ENCODE measurements at places on chromosomes 12 and 14.

DNA sequence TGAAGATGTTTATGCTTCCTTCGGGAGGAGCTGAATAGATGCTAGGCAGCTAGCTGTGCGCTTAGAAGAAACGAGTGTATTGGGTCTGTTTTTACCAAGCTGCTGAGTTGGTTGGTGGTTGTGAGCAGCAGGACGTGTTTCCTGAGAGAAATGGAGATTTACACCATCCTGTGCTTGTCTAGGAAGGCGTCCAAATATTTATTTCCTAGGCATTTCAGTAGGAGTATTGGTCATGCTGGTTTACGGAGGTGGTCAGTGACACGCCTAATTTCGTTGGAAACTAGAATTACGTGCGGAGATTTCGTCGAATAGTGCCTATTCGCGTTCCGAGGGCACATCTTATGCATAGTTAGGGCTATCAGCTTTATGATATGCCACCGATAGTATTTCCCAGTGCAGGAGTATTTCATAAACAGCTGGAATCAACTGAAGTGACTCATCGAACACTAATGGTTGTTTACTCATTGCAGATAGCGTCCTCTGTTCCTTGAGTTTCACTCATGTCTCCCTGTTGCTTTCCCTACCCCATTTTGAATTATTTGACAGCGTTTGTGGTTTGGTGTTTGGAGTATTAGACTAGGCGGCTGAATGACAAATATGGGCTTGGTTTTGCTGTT lies 780 bp downstream of the TBC1D15 start:
- DNase-seq = no peak

DNA sequence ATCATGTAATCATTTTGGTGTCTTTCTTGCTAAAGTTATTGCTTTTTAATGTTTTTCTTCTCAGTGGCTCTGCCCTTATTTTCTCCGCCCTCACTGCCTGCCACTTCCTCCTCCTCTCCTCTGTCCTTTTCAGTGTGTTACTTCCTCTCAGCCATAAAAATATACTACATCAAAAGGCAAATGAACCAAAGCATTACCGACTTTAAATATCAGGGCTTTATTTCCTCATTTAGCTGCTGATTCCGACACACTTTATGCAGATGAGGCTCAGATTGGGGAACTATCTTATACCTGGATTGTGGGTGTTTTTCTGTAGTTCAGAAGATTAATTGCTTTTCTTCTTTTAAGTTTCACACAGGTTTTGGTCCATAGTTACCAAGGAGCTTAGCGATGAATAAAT lies 118.1 kb downstream of the CMAS start:
- no peak for DNase-seq

- no peak for DNase-seq
Measured at GRCh38 chr14:33045760-33046159, 107.1 kb downstream of the NPAS3 start.

- no peak for DNase-seq
Measured at GRCh38 chr12:64723630-64724029, 35.6 kb downstream of the GNS start.

DNA sequence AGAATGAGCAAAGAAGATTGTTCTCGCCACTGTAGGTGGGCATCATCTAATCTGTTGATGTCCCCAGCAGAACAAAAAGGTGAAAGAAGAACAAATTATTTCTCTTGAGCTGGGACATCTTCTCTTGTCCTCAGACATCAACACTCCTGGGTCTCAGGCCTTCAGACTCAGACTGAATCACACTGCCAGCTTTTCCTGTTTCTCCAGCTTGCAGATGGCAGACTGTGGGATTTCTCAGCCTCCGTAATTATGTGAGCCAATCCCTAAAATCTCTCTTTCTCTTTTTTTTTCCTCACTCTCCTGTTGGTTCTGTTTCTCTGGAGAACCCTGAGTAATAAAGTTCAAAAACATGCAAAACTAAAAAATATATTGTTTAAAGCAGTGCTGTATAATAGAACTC lies 3.7 kb upstream of the TMPRSS12 start:
- DNase-seq = no peak

- no peak for DNase-seq
Measured at GRCh38 chr14:91373591-91374254, 43.9 kb downstream of the CCDC88C start.

GRCh38 chr12:49097381-49097780 lies 2.8 kb upstream of the DHH start:
- no peak for DNase-seq

DNA sequence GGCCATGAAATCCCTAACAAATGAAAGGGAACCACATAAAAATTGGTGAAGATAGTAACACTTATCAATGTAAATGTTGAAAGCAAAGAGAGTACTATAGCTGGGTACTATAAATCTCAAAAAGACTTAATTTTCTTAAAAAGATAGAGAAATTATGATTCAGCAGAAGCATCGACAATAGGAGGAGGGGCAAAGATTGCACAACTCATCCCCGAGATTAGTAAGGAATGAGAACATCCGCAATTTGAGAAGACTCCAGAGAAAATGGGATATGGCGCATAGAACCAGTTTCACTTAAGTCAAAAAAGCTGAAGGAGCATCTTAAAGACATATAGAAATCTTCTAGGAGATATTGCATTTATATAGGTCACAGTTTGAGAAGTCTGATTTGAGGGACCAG lies 220.2 kb upstream of the SLC16A7 start:
- DNase-seq = no peak

DNA sequence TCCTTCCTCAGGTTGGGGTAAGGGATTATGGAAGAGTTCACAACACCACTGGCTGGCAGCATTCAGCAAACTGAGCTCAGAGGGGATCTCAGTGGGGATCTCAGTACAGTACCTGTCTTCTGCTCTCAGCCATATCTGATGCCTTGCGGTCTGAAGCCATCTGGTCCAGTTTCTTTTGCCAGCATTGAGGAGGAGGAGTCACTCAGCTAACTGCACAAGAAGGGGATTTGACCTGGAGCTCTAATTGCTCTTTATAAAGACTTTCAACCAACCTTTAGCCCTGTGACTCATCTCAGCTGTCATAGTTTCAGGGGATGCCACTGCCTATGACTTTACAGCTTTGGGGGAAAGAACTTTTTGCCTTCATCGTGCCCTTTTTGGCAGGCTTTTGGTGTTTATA lies 44.9 kb downstream of the JKAMP start:
- no peak for DNase-seq

DNA sequence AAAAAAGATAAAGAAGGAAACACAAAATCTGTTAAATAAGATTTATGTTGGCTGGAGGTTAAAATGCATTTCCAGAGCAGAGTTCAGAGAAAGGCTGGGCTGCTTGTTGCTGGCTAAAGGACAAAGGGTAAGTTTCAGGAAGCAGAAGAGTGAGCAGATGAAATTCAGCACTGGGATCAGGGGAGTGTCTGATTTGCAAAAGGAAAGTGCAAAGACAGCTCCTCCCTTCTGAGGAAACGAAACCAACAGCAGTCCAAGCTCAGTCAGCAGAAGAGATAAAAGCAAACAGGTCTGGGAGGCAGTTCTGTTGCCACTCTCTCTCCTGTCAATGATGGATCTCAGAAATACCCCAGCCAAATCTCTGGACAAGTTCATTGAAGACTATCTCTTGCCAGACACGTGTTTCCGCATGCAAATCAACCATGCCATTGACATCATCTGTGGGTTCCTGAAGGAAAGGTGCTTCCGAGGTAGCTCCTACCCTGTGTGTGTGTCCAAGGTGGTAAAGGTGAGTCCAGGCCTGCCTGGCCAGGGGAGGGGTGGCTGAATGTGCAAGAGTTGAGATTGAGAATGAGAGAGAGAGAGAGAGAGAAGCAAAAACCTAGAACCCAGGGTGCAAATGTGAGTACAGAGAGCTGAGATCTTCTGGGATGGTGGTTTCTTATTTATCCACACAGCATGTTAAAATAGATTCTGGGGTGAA lies at the start of gene OAS1:
OAS1 (plus strand) TSS at position 251 of the 703 bp plus-strand sequence; CDS start at position 329, 78 bp downstream.
- DNase-seq = no peak

- DNase-seq = no peak
Measured at GRCh38 chr14:33184587-33184986, 245.9 kb downstream of the NPAS3 start.

DNA sequence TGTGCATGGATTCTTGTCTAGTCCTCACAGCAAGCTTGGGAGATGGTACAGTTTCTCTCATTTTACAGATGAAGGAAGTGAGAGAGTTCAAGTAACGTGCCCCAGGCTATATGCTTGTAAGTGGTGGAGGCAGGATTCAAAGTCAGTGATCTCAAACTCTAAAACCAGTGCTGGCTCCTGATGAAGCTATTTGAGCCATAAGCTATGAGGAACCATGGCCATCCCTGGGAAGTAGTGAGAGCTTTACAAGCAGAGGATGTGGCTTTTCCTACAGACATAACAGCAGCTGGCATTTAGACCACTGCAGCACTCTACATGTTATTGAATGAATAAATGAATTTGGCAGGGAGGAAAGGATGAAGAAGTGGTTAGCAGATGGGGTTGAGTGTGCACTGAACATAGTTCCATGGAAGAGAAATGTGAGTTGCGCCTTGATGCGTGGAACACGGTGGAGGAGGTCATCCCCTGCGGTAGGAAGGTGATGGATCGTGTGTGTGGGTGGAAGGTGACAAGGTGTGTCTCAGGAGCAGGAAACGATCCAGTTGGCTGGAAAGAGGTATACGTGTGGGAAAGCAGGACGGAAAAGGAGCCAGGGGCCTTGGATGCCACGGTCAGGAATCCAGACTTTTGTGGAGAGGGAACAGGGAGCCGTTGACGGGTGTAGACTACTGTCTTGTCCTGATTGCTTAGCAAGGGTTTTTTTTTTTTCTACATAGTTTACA lies 65.2 kb downstream of the RFX4 start:
- DNase-seq = no peak

- DNase-seq = no peak
Measured at GRCh38 chr14:44657696-44658388, 150.8 kb upstream of the FSCB start.

DNA sequence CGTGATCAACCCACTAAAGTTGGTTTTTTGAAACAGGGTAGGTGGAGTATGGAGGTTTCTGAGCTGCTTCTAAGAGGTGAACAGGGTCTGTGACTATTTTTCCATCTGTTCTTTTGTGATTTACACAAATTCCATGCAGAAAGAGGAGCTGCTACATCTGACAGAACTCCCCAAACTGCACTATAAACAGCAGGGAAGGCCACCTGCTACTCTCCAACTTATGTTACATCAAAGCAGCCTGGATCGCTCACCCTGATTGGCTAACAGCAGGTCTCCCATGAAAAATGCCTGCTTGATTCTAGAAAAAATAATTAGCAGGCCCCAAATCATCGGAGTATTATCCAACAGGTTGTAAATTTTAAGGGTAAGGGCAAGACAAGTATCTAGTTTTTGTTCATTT lies 282.9 kb upstream of the FLRT2 start:
- DNase-seq = no peak

DNA sequence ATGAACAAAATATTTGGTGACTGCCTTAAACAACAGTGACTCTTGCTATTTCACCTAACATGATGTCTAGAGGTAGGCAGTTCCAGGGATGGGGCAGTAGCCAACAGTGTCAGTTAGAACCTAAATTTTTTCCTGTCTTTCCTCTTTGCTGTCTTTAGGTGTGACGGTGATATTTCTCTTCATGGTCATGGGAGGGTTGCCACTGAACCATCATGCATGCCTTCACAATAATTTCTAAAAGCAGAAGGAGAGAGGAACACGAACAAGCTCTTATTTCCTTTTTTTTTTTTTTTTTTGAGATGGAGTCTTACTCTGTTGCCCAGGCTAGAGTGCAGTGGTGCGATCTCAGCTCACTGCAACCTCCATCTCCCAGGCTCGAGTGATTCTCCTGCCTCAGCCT lies 2.4 kb downstream of the CCDC63 start:
- no peak for DNase-seq

- DNase-seq = no peak
Measured at GRCh38 chr14:56322531-56322930, 204.3 kb downstream of the PELI2 start.

DNA sequence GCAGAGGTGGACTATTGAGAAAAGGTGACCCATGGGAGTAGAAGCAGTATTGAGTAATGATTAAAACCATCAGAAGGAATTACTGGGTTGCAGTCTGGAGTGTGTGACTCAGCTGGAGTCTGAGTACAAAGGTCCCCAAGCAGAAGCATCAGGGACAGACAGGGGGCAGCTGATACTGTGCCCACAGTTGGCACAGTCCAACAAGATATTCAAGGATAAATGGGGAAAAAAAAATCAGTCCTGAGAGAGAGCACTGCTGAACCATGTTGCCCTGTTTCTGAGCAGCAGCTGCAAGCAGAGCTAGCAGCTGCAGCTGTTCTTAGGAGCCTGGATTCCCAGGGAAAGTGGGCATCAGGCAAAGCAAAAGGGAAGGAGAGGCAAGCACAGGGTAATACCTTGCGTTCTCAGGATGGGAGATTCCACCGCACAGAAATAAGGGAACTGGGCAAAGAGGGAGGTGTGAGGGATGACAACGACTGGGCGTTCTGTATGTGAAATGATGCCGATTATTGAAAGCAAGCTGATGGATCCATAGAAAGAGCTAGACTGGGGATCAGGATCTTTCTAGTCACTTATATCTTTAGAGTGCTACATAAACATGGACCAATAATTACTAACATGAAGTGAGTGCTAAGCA lies 17.7 kb downstream of the NEUROD4 start:
- DNase-seq = no peak

GRCh38 chr14:32702562-32702961 lies 236.1 kb upstream of the NPAS3 start:
- DNase-seq = no peak

DNA sequence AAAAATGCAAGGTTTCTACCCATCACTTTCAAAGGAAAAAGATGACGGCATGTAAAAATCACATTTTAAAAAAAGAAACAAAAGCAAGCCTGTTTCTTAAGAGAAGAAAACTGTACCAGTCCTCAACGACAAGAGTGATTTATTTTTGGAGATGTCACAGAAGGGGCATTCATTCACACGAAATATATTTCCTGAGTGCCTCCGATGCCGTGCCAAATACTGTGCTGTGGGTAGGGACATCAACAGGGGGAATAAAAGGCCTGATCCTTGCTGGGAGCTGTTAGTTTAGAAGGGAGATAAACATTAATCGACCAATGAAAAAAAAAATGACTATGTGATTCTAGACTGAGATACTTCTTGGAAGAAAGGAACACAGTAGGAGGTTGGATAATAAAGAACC lies 297.5 kb upstream of the SOX5 start:
- DNase-seq = no peak

GRCh38 chr12:117124421-117125271 lies 25.4 kb upstream of the TESC start:
- DNase-seq = no peak

- DNase-seq = no peak
Measured at GRCh38 chr12:119869720-119870119, 7.4 kb downstream of the CIT start.

DNA sequence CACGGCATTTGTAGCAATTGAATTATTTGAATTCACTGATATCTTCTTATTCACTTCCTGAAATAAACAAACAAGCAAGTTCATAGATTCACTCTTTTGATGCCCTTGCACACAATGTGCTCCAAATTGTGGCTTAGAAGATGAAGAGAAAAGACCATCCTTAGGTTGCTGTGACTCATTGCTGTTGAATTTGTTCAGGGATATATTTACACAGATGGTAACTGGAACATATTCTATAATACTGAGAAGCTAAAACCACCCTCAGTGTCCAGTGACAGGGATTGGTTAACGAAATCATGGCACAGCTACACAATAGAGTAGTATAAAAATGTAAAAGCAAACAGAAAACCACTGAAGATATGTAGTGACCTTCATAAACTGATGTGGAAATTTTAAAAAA lies 3.1 kb downstream of the PRB4 start:
- DNase-seq = no peak

- DNase-seq = no peak
Measured at GRCh38 chr12:90940872-90941499, 14.0 kb downstream of the CCER1 start.

GRCh38 chr12:6780573-6780972 lies 8.3 kb downstream of the LAG3 start:
- no peak for DNase-seq

Measured in D721Med (cell line).